ENCODE measurements at places on chromosomes 11 and 22. TPM values are rescaled to one million over a fixed set of nuclear protein-coding genes. Genes with fewer than 3 reads are reported as not detected.

GRCh38 chr22:42906605-42907348 is 49.7 kb upstream of the ARFGAP3 start:
- DNase-seq: peak; percentile 80

GRCh38 chr11:32103941-32104340 is 13.1 kb downstream of the RCN1 start:
- DNase-seq: no peak

GRCh38 chr22:49793296-49793695 is 34.4 kb downstream of the BRD1 start:
- peak; percentile 55 for DNase-seq

GRCh38 chr11:66546966-66547661 is 411 bp downstream of the ACTN3 start:
- DNase-seq: no peak

- no peak for DNase-seq
These were observed 2.9 kb downstream of the QSER1 start for GRCh38 chr11:32895471-32895870.

DNA sequence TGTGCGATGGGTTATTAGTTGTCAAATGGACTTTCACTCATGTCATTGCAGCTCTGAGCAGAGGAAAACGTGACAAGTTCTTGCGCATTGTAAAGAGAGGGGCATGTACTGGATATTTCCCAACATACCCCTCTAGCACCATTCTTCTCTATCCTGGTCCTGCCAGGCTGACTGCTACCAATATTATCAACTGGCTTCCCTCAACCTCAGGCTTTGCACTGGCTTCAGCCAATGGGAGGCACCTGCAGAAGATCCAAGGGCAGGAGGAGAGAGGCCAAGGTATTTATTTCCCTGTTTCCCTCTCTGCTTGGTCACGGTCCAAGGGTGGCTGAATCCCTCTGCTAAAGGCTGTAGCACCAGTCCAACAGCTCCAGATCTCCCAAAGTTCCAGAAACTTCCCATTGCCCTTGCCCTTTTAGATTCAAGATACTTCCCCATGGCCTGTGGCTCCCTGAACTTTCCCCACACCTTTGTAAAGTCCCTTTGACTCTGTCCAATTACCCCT is 175.6 kb upstream of the NECTIN1 start:
- no peak for DNase-seq

- peak; percentile 65 for DNase-seq
These were observed 1.3 kb upstream of the LIMK2 start for GRCh38 chr22:31210556-31211421.

DNA sequence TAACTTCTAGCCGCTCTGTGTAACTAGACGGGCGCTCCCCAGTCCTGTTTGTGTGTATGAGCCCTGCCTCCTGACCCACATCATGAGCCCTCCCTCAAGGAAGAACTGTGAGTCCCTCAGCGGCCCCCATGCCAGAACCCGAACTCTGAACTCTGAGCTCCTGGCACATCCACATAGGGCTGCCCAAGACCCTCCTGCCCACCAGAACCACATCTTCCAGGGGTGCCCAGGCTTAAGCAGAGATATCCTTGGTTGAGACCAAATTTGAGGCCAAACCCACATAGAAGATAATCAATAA is 3.0 kb downstream of the TRIM29 start:
- DNase-seq: no peak

- no peak for DNase-seq
These were observed 99.3 kb downstream of the CTTN start for GRCh38 chr11:70497536-70498075.

The SLC25A17 gene
- 22.5 TPM for polyA plus RNA-seq

The TMA7B gene
- polyA plus RNA-seq: not detected

The EIF3M gene
- polyA plus RNA-seq: 364 TPM

The JAM3 gene
- 103 TPM for polyA plus RNA-seq

The IFTAP gene
- polyA plus RNA-seq: 57.4 TPM

Data from muscle of leg (tissue), 16 donors.